ENCODE measurements at places on chromosomes 11 and 22. TPM values are rescaled to one million over a fixed set of nuclear protein-coding genes. Genes with fewer than 3 reads are reported as not detected.

GRCh38 chr22:18078329-18079041 lies 695 bp downstream of the PEX26 start:
- peak; percentile 63 for DNase-seq

DNA sequence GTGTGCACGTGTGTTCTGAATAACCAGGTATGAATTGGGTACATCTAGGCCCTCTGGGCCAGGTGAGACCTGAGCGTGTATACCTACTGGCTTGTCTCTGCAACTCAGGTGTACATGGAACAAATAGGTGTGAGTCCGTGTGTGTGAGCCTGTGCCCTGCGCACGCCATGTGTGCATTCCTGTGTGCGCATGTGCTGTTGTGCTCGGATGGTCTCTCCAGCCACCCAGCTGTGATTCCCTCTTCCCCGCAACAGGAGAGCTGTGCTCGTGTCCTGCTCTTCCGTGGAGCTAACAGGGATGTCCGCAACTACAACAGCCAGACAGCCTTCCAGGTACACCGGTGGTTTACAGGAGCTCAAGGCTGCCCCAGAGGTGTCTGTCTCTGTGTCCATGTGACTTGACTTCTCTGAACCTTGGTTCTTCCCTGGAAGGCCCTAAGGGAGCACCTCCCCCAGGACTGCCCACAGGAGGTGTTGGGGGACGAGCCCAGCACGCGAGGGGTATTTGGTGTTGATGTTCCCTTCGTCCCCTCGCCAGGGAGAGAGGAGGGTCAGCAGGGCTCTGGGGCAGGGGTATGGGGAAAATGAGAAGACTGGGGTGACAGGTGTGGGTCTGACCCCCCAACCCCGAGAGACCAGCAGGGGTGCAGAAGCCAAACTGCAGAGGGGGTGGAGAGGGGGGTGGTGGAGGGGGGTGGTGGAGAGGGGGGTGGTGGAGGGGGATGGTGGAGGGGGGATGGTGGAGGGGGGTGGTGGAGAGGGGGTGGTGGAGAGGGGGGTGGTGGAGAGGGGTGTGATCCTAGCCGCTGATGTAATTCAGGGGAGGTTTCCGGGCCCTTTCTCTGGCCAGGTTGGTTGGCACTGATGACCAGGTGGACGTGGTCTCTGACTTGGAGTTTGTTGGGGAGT lies 10.7 kb downstream of the SHANK3 start:
- no peak for DNase-seq

DNA sequence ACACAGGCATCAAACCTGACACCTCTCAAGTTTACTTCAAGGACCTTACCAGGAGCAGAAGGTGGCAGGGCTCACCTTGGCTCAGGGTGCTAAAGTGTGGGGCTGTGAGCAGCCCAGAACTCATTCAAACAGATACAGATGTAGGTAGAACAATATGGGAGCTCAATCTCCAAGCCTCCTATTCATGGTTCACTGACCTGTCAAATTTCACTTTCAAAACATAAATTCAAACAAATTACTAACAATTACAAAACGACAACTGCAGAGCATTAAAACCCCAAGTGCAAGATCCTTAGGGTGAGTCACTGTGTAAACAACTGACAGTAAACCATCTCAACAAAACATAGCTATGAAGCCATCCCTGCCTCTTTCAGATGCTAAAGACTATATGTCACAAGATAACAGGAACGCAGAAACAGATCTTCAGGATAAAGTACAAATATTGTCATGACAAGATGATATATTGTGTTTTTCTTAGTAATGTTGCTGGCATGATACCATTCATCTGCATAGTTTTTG lies 303.5 kb upstream of the ANO3 start:
- no peak for DNase-seq

- DNase-seq: peak; percentile 79
These were observed 12.3 kb upstream of the TUB start for GRCh38 chr11:8068605-8069221.

DNA sequence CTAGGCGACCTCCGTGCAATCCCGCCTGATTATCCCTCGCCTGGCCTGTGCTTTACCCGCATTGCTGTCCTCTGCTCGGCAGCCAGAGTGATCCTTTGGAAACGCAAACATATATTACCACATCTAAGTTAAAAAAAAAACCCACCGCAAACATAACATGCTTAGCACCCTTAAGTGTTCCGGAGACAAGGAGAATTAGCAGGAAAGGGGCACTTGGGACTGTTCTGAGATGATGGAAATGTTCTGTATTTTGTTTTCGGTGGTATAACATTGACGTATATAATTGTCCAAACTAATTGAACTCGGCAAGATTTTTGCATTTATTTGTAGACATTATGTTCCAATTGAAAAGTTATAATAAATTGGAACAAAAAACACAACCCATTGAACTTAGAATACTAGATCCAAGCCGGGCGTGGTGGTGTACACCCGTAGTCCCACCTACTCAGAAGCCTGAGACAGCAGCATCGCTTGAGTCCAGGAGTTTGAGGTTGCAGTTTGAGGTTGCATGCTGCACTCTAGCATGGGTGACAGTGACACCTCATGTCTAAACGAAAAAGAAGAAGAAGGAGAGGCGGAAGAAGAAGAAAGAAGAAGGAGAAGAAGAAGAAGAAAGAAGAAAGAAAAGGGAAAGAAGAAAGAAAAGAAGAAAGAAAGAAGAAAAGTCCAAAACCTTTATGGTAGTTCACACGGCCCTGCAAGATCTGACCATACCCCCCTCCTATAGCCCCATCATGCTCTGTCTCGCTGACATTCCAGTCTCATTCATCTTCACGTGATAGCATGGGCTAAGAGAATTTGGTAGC lies 604 bp upstream of the POLR3H start:
- no peak for DNase-seq

DNA sequence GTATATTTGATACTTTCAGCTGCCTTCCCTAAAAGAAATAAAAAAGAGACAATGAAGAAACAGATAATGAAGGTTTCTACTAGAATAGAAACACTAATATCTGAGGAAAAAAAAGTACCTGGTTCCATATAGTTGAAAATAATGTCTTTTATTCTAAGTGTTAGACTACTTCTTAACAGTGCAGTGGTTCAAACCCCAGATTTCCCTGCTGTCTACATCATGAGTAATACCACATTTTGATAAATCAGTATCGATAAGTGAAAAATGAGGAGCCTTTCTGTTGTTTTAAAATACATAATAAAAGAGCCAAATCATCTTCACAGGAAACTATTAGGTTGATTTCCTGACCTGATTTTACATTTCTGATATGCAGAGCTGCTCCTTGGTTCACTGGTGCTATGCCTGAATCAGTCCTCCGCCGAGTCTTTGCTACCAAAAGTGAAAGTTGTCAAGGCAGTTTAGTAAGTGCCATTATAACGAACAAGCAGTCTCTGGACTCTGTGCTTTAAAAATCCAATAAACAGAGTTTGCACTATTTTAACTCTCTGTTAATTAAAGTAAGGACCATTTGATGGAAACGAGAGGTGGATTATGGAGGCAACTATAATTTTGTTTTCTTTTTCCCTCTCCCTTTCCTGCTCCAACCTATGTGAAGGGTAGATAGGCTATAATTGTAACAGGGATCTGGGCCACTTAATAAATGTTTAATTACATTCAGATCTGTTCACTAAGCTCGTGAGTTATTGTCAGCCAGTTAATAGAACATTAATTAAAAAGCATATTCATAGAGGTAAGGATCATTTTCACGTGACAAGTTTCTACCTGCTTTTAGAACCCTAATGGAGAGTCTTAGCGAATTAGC lies 724.5 kb upstream of the RAG2 start:
- DNase-seq: peak; percentile 47

DNA sequence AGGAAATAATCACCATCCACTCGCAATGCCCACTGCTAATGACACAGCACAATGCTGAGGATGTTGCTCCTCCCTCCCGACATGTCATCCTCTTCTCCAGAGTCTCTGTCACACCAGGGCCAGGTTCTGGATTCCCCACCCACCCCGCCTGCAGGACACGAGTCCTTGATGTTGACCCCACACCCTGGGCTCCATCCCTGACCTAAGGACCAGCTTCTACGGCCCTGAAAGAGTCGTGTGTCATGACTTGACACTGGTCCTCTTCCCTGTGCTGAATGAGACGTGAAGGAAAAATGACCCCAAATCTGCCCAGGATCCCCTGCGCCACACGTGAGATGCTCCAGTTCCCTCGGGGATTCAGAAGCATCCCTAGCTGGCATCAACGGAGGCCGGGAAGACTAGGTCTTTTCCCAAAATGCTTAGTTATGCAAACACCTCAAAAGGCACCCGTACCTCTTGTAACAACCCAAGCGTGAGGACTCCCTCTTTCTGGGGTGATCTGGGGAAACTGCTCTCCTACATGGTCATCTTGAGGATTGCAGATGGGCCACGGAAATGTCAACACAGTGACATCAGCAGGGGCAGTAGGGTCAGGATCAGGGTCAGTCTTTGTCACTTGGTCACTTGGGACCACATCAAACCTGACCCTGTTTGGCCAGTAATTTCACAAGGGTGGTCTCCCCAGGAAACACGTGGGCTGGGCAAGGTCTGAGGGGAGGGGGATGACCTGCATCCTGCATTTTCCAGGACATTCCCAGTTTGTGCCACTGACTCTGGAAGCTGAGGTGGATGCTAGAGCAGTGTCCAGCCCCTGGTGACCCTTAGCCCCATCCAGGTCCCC lies 42.0 kb downstream of the IGLL5 start:
- DNase-seq: no peak

GRCh38 chr11:32098142-32098903 lies 7.4 kb downstream of the RCN1 start:
- no peak for DNase-seq

DNA sequence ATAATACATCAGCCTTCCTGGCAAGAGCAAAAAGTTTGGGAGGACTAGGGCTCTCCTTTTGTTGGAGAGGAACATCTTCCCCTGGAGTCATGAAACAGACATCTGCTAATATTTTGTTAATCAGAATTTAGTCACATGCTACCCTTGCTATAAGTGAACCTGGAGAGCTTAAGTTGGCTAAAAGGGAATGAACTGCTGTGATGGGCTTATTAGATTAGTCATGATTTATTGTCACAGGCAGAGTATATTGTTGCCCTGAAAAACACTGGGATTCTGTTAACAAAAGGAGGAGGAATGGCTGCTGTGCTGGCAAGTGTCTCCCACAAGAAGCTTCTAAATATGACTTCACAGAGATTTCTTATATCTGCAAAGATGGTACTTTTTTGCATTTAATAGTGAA lies 16.0 kb downstream of the TCP11L1 start:
- DNase-seq: no peak

DNA sequence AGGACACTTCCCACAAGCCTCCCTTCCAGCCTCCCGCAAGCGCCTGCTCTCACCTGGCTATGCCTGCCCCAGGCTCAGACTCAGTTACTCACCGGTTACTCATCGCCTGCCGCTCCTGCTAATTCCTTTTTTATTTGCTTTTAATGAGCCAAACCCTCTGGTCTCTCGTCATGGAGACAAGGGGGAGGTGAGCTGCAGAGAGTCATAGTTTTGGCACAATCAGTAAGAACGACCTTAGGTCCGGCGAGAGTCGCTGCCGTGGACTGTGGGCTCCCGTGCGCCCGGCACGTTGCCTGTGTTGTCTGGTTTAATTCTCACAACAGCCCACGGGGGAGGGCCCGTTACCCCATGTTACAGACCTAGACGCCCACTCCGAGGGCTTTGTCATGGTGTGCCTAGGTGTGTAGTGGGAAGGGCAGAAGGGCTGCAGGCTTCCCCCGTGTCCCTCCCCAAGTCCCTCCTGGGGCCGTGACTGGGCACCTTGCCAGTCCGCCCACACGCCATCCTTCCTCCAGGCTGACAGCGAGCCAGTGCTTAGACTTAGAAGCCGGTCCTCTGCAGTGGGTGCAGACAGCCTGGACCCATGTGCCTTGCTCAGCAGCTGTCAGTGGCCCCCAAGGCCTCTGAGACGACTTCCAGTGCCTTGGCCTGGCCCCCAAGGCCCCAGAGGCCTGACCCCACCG lies 42.2 kb downstream of the WNT7B start:
- no peak for DNase-seq

Gene STK33
- total RNA-seq: 0.40 TPM

Gene API5
- 53.0 TPM for total RNA-seq

Gene OR51I2
- not detected for total RNA-seq

Gene MFRP
- total RNA-seq: not detected

Gene HARBI1
- 2.8 TPM for total RNA-seq

All from left lobe of liver (tissue), 2 donors.